ENCODE measurements at places on chromosomes 13 and 19. TPM values are rescaled to one million over a fixed set of nuclear protein-coding genes. Genes with fewer than 3 reads are reported as not detected.

GRCh38 chr13:39263033-39263432, 224.8 kb downstream of the NHLRC3 start:
- H3K36me3 ChIP-seq, result no peaks in the 10 kb centered on the region
- DNase-seq, result peak; percentile 65
- no peak overlapping the region for H3K4me3 ChIP-seq
- no peaks in the 10 kb centered on the region for H3K27me3 ChIP-seq

- peaks cover 34% of the 10 kb centered on the region for H3K4me1 ChIP-seq
- no peaks in the 10 kb centered on the region for H3K36me3 ChIP-seq
- H3K4me3 ChIP-seq, result no peak overlapping the region
- H3K27me3 ChIP-seq, result no peaks in the 10 kb centered on the region
- DNase-seq, result no peak
- H3K27ac ChIP-seq, result no peak overlapping the region
These were observed 23.4 kb downstream of the SIPA1L3 start for GRCh38 chr19:37930416-37930815.

- DNase-seq, result no peak
- no peaks in the 10 kb centered on the region for H3K4me1 ChIP-seq
- H3K27me3 ChIP-seq, result no peaks in the 10 kb centered on the region
These were observed 17.8 kb downstream of the KCTD15 start for GRCh38 chr19:33814181-33815165.

DNA sequence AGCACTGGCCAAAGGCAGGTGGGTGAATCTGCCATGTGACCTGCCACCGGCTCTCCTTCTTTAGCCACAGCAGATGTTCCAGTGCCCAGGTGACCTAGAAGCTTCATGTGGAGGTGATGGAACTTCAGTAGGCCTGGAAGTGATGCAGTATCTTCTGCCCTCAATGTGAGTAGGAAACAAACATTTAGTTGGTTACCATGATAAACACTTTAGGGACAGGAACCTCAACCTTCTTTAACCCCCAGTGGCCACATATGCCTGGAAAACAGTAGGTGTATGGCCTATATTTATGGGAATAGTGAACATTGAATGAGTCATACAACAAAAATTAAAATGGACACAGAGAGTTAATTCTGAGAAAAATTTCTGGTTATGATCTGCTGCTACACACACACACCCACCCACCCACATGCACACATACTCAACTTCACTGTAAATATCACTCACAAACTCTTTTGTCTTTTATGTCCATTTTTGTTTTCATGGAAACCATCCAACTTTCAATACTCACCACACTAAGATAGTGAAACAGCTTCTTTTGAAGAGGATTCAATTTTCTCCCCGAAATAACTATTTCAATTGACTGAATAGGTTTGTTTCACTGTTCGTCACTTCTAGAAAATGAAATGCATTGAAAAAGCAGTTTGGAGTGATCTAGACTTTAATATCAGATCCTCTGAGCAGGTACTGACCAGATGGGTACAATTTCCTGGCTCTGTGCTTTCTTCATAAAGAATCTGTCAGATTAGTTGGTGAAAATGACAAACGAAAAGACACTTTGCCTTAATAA, 97.3 kb downstream of the STARD13 start:
- H3K4me1 ChIP-seq, result no peaks in the 10 kb centered on the region
- no peaks in the 10 kb centered on the region for H3K27me3 ChIP-seq
- H3K36me3 ChIP-seq, result no peaks in the 10 kb centered on the region
- no peak overlapping the region for H3K27ac ChIP-seq
- H3K4me3 ChIP-seq, result no peak overlapping the region

DNA sequence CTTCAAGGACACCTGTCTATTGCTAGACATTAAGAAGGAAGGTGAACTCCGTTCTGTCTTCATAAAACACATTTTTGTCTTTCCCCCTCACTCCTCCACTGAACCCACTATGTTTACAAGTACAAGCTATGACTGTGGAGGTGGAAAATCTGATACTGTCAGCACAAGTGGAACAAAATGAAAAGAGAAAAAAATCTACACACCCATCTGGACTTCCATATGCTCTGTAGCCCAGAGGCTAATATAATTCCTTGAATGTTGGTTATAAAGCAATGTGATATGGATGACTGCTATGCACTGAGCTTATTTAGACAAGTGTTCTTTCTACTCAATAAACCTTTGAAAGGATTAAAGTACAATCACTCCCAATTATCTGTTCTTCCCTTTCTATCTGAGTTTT, 713.5 kb downstream of the DIAPH3 start:
- H3K27me3 ChIP-seq, result no peaks in the 10 kb centered on the region
- no peak overlapping the region for H3K27ac ChIP-seq
- DNase-seq, result no peak
- H3K36me3 ChIP-seq, result no peaks in the 10 kb centered on the region

GRCh38 chr13:86909318-86909717, 761.9 kb upstream of the SLITRK5 start:
- no peaks in the 10 kb centered on the region for H3K36me3 ChIP-seq
- no peaks in the 10 kb centered on the region for H3K4me1 ChIP-seq
- H3K27ac ChIP-seq, result no peak overlapping the region
- no peak for DNase-seq
- H3K27me3 ChIP-seq, result no peaks in the 10 kb centered on the region

DNA sequence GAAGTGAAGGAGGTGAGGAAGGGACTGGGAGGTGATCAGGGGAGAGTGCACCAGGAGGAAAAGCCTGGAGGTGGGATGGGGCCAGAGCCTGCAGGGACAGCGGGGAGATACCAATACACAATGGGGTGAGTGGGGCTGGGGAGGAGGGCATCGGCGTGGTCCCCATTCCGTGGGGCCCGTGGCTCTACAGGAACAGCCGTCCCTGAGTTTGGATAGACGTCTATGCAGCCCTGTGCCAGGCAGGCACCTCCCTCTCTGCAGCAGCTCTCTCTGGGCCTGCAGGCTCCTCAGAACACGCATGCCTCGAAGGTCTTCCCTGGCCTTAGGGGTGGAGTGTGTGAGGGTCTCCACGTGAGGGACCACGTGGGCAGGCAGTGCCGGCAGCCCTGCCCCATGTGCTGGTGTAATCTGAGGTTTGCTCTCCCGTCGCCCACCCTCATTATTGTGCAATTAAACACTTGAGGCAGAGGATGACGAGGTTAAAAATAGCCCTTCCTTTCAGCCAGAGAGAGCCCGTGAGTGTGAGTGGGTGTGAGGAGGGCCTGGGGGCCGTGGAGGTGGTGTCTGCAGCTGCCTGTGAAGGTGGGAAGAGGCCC, 16.5 kb downstream of the C2CD4C start:
- no peak for DNase-seq
- no peaks in the 10 kb centered on the region for H3K27me3 ChIP-seq
- no peak overlapping the region for H3K27ac ChIP-seq
- H3K4me1 ChIP-seq, result peaks cover 5% of the 10 kb centered on the region

GRCh38 chr13:66644855-66645460, 585.2 kb downstream of the PCDH9 start:
- H3K4me3 ChIP-seq, result no peak overlapping the region
- H3K36me3 ChIP-seq, result no peaks in the 10 kb centered on the region
- no peaks in the 10 kb centered on the region for H3K4me1 ChIP-seq
- DNase-seq, result no peak

- H3K36me3 ChIP-seq, result no peaks in the 10 kb centered on the region
- H3K4me3 ChIP-seq, result no peak overlapping the region
- H3K27me3 ChIP-seq, result no peaks in the 10 kb centered on the region
- DNase-seq, result peak; percentile 43
- no peak overlapping the region for H3K27ac ChIP-seq
- peaks cover 20% of the 10 kb centered on the region for H3K4me1 ChIP-seq
These were observed 60.8 kb downstream of the AP1M1 start for GRCh38 chr19:16258440-16258903.

DNA sequence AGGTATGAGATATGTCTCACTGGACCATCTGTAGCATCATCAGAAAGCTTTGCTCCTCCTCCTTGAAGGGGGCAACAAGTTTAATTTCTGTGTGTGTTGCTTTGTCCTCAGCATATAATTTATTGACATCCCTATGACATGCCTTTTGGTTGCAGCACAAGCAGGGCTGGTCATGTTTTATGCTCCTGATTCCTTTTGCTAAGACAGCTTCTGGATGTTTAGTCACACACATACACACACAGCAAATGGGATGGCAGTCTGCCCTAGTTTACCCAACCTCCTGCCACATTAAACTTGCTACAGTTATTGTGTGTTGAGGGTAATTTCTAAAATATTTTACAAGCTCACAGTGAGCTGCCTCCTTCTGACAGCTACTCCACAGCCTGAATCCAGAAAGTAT, 217.9 kb upstream of the RXFP2 start:
- H3K4me1 ChIP-seq, result peaks cover 4% of the 10 kb centered on the region
- no peaks in the 10 kb centered on the region for H3K36me3 ChIP-seq
- no peak overlapping the region for H3K27ac ChIP-seq
- no peak overlapping the region for H3K4me3 ChIP-seq

GRCh38 chr13:112441226-112441625, 65.1 kb downstream of the SPACA7 start:
- H3K27ac ChIP-seq, result no peak overlapping the region
- H3K4me1 ChIP-seq, result no peaks in the 10 kb centered on the region
- H3K4me3 ChIP-seq, result no peak overlapping the region
- no peak for DNase-seq
- peaks cover 51% of the 10 kb centered on the region for H3K27me3 ChIP-seq

- H3K27me3 ChIP-seq, result no peaks in the 10 kb centered on the region
- H3K36me3 ChIP-seq, result no peaks in the 10 kb centered on the region
- no peak overlapping the region for H3K4me3 ChIP-seq
These were observed 10.8 kb upstream of the RNF113B start for GRCh38 chr13:98187965-98188261.

DNA sequence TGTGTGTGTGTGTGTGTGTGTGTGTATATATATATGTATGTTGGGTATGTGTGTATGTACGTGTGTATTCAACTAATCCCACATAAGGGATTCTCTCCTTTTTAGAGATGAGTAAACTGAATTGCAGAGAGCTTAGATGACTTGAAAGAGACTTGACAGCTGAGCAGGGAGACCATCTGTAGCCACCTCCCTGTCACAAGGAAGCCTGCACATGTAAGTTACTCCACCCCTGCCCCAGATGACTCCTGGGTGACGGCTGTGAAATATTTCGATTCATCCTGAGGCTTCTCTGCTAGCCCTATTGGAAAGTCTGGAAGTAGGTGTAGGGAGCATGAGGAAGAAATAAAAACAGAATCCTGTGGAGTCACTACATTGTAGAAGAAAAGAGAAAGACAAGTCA, 480.4 kb downstream of the FOXO1 start:
- no peaks in the 10 kb centered on the region for H3K36me3 ChIP-seq
- DNase-seq, result no peak
- H3K27ac ChIP-seq, result no peak overlapping the region
- H3K27me3 ChIP-seq, result no peaks in the 10 kb centered on the region

DNA sequence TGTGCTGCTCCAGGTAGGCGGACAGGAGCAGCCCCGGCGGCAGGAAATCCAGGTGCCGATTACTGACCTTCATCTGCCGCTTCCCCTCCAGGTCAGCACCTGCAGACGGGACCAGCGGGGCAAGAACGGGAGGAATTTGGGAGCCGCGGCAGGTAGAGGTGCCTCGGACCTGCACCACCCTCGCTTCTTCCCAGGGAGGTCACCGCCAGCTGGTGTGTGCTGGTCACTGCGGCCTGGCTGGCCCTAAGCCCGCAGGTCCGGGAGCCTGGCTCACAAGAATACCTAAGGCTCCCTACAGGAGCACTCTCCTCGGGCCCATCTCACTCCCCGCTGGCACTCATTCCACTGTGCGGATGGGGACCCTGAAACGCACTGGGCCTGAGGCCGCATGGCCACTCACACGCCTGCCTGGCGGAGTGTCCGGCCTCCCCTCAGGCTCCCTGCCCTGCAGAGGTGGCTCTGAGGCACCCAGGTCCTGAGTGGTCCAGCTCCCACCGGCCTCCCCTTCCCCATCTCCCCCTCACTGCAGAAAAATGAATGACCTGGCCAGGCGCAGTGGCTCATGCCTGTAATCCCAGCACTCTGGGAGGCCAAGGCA, 4.3 kb downstream of the RNU6-9 start:
- H3K27ac ChIP-seq, result no peak overlapping the region
- no peak overlapping the region for H3K4me3 ChIP-seq
- no peaks in the 10 kb centered on the region for H3K36me3 ChIP-seq
- H3K27me3 ChIP-seq, result no peaks in the 10 kb centered on the region
- DNase-seq, result no peak
- H3K4me1 ChIP-seq, result no peaks in the 10 kb centered on the region

- H3K4me3 ChIP-seq, result peak overlapping the region; percentile 96
- no peaks in the 10 kb centered on the region for H3K36me3 ChIP-seq
- peak overlapping the region; percentile 53 for H3K27ac ChIP-seq
- H3K4me1 ChIP-seq, result peaks cover 12% of the 10 kb centered on the region
- DNase-seq, result peak; percentile 34
These were observed 1.3 kb downstream of the GADD45B start for GRCh38 chr19:2477141-2477710.

DNA sequence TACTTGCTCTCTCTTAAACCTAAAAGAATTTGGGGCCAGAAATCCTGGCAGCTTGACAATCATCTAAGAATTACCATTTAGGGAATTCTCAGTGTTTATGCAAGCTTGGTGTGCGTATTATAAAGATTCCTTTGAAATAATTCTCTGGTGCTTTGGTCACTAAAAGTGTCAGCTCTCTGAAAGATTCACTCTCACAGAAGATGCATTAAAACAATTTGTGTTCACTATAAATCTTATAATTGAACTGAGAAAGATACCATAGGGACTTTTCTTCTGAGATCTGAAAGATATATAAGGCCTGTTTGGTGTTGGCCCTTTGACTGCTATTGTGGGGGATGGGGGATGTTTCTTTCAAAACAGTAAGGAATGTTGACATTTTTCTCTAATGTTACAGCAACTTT, 27.3 kb downstream of the EPSTI1 start:
- H3K36me3 ChIP-seq, result no peaks in the 10 kb centered on the region
- H3K27ac ChIP-seq, result no peak overlapping the region
- H3K4me1 ChIP-seq, result peaks cover 9% of the 10 kb centered on the region

- H3K4me3 ChIP-seq, result no peak overlapping the region
- H3K27ac ChIP-seq, result no peak overlapping the region
- peaks cover 73% of the 10 kb centered on the region for H3K27me3 ChIP-seq
These were observed 7.3 kb downstream of the APC2 start for GRCh38 chr19:1457031-1457739.

DNA sequence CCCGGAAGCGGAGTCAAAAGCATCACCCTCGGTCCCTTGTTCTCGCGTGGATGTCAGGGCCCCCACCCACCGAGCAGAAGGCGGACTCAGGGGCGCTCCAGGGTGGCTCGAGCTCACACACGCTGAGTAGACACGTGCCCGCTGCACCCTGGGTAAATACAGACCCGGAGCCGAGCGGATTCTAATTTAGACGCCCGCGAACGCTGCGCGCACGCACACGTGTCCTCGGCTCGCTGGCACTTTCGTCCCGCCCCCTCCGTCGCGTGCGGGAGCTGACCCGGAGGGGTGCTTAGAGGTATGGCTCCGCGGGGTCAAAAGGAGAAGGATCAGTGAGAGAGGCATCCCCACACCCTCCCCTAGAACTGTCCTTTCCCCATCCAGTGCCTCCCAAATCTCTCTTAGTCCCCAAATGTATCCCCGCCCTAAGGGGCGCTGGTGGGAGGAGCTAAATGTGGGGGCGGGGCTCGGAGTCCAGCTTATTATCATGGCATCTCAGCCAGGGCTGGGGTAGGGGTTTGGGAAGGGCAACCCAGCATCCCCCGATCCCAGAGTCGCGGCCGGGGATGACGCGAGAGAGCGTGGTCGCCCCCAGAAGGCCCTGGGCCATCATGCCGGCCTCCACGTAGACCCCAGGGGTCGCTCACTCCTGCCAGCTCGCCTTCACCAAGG, 451 bp upstream of the ICAM5 start:
- H3K4me1 ChIP-seq, result no peaks in the 10 kb centered on the region
- peak overlapping the region; percentile 50 for H3K4me3 ChIP-seq
- DNase-seq, result peak; percentile 58
- no peaks in the 10 kb centered on the region for H3K36me3 ChIP-seq
- no peak overlapping the region for H3K27ac ChIP-seq

Gene CD70
- total RNA-seq, result not detected

Gene ZNF611
- 5.8 TPM for total RNA-seq

Gene HS6ST3
- total RNA-seq, result 0.81 TPM

Gene COMMD6
- 62.3 TPM for total RNA-seq

Gene MEIS3
- 83.7 TPM for total RNA-seq

Gene CAPN12
- total RNA-seq, result 1.6 TPM

Gene SIGLEC8
- total RNA-seq, result not detected

Gene RFPL4AL1
- not detected for total RNA-seq

Gene LILRB5
- not detected for total RNA-seq

Data from cardiac muscle cell (in vitro differentiated cells and primary cell).